Occipital lobe (tissue), 3 donors: ENCODE measurements at places on chromosomes 2 and 18.

DNA sequence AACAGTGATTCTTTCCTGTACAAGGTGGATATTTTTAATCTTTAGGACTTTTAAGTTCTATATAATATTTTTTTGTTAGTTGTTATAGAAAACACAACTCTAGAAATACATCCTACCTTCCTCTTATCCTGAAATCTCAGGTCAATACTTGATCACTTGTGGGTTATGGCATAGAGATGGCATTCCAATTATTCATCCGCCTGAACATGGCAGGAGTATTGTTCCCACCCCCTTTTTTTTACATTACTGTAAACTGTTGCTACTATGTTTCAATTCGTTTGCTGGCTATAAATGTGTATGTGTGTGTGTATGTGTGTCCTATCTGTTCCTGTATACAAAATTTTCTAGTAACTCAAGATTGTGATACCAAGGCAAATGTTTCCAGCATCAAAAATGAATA, 43.3 kb upstream of the FN1 start:
- DNase-seq, result no peak

DNA sequence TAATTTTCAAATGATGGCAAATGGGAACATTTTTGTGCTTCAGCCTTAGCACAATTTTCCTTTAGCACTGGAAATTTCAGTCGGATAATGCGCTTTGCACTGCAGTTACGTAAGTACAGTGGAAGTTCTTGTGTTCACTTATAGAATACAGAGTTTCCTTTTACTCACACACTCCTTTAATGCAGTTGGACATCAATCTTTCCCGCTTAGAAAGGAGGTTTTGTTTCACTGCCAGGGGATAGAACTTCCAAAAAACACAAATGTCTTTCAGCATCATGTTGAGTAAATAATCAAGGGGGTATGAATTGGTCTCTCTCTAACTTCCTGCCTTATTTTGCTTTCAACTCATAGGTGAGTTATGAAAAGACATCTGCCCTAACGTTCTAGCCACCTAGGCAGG, 63.2 kb downstream of the TGFA start:
- DNase-seq, result no peak

- DNase-seq, result no peak
Measured at GRCh38 chr2:179703702-179704101, 157.7 kb downstream of the ZNF385B start.

DNA sequence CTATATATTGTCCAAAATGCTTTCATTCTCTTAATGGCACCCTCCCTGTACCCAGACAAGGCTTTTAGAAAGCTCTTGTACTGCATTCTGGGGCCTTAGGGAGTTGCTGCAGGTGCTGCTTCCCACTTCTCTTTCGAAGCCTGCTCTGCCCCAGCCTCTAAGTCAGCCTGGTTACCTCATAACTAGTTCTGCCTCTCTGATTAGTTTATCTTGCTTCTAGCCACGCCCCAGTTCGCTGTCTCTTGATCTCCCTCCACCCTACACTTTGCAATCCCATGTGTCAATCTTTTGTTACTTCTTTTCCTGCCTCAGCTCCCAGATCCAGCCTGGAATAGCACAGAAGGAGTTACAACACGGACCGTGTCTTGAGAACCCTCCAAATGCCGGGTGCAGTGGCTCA, 13.8 kb upstream of the NCOA1 start:
- no peak for DNase-seq

- no peak for DNase-seq
Measured at GRCh38 chr2:3738454-3738853, 35.1 kb downstream of the DCDC2C start.
